ENCODE measurements at places on chromosomes 3 and 15.

- DNase-seq = peak; percentile 77
Measured at GRCh38 chr3:59480486-59480995, 430.7 kb upstream of the CFAP20DC start.

DNA sequence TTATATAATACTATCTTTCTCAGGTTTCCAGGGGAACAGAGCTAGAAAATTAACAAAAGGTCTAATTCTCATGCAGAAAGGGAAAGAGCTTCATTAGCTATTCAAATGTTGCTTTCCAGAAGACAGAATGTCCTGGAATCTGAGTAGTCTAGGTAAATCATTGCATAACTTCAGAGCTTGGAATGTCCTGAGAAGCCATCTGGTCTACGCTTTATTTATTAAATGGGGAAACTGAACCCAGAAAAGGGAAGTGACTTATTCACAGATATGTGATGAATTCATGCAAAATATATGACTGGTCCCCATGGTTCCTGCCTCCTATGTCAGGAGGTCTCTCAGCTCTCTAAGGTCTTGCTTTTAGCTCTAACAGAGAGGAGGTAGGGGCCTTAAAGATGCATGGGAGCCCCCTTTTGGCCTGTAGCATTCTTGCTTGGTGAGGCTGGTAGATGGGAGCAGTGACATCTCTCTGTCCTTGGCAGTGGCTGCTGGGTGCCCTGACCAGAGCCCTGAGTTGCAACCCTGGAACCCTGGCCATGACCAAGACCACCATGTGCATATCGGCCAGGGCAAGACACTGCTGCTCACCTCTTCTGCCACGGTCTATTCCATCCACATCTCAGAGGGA is 99.2 kb downstream of the CEMIP start:
- DNase-seq = no peak

DNA sequence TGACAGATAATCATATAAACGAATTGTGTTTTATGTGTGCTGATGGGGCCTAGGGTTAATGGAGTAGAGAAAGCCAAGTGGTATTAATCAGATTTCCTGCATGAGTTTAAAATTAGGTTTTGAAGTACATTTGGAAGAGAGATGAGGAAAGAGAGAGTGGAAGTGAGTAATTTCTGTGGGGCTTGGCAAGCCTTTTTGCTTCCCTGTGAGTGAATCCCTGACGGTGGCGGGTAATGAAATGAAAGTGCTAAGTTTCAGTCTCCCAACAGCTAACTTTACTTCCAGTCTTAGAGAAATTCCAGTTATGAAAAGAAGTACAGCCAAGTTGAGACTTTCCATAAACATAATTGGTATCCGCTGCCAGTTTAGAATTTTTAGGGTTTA is 139.4 kb downstream of the BBX start:
- DNase-seq = peak; percentile 69

GRCh38 chr3:132253262-132253878 is 63.8 kb upstream of the ACP3 start:
- peak; percentile 64 for DNase-seq

- no peak for DNase-seq
Measured at GRCh38 chr3:169478566-169479313, 184.8 kb downstream of the MECOM start.

DNA sequence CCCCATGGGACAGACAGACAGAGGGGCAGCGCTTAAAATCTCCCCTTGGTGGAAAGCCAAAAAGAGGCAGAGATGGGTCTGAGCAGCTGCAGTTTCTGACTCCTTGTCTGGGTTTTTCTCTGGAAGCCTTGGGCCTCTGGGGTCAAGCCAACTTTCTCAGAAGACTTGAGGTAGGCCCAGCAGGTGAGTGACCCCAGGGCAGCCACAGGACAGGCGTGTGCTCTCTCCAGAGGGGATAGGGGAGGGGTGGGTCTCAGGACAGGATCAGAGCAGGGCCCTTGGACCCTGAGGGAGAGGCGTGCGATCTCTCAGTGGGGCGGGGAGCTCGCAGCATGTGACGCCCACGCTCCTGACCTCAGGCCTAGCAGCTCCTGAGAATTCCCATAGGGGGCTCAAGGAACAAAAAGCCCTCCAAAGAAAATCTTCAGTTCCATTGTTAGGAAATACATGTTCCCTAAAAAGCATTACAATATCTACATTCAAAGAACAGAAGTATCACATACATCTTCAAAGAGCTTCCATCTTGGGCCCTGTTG is 34.6 kb upstream of the DUSP7 start:
- peak; percentile 17 for DNase-seq

GRCh38 chr3:133413161-133414020 is 13.5 kb downstream of the BFSP2 start:
- peak; percentile 21 for DNase-seq

GRCh38 chr15:79475306-79475705 is 43.2 kb downstream of the MINAR1 start:
- DNase-seq = peak; percentile 33

GRCh38 chr15:68419301-68420175 is 12.4 kb downstream of the ITGA11 start:
- DNase-seq = no peak

- no peak for DNase-seq
Measured at GRCh38 chr3:50539356-50540286, 27.9 kb downstream of the C3orf18 start.

- DNase-seq = no peak
Measured at GRCh38 chr15:49314716-49315115, 108.3 kb upstream of the FGF7 start.

DNA sequence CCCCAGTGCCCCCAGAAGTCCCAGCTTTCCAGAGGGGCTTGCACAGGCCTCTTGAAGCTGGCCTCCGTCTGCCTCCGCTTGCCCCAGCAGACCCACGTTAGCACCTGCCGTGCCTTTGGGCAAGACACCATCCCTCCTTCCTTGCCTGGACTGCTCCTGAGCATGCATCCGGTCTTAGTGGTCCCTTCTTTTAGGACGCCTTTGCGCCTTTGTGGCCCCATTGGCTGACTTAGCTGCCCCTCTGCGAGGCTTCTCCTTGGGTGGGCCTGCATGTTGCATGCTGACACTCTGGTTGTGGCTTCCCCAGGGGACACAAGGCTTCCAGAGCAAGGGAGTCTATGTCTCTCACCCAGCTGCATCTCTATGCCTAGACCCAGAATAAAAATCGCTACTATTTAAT is 56.6 kb downstream of the RHCG start:
- no peak for DNase-seq

GRCh38 chr15:48469681-48470080 is 138.5 kb downstream of the DUT start:
- peak; percentile 33 for DNase-seq

DNA sequence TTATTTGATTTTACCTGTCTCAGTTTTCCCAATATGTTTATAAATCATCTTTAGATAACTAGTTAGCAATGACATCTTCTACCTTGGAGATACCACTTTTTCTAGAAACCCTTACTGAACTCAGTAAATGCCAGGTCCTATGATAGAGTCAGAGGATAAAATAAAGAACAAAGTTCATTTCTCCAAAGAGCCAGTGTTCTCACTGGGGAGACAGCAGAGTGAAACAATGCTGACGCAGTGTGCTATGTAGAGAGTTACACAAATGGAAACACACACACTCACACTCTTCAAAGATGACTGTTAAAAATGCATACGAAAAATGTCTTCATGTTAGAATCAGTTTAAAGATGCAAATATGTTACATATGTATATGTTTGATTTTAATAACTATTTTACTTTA is 111.3 kb downstream of the PIK3R4 start:
- DNase-seq = no peak

- no peak for DNase-seq
Measured at GRCh38 chr15:40043927-40044716, 5.1 kb upstream of the SRP14 start.

- DNase-seq = no peak
Measured at GRCh38 chr15:67777773-67778172, 47.5 kb upstream of the SKOR1 start.

DNA sequence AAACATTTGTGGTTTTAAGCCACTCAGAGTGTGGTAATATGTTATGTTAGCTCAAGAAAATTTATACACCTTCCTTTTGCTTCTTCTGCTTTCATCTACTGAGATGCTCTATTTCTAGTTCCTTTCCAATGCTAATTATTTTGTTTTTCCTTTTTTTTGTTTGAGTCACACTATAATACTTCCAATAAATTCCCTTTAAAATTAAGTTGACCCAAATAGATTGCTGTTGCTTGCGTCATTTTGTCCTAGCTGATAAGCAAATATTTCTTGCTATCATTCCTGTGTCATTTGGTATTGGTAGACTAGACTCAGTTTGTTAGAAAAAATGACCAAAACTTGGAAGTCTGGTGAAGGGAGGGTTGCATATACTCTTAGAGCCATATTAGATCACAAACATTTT is 437.0 kb upstream of the CNTN6 start:
- DNase-seq = no peak

DNA sequence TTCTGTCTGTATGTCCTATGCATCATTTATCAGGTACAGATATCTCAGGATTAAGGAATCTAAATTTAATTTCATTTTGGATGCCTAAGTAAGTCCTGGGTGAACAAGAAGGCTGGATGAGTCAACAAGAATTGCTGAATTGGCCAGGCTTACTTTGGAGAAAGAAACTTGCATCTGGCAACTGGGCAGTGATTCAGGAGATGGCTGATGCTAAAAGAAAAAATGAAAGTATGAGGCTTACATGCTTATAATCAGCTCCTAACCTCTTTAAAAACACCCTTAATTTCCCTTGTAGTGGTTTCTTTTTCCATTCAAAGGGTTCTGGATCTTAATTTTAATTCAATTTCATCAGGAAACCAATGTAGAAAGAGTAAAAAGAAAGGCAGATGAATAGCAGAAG is 228.8 kb upstream of the PEX5L start:
- DNase-seq = peak; percentile 35

DNA sequence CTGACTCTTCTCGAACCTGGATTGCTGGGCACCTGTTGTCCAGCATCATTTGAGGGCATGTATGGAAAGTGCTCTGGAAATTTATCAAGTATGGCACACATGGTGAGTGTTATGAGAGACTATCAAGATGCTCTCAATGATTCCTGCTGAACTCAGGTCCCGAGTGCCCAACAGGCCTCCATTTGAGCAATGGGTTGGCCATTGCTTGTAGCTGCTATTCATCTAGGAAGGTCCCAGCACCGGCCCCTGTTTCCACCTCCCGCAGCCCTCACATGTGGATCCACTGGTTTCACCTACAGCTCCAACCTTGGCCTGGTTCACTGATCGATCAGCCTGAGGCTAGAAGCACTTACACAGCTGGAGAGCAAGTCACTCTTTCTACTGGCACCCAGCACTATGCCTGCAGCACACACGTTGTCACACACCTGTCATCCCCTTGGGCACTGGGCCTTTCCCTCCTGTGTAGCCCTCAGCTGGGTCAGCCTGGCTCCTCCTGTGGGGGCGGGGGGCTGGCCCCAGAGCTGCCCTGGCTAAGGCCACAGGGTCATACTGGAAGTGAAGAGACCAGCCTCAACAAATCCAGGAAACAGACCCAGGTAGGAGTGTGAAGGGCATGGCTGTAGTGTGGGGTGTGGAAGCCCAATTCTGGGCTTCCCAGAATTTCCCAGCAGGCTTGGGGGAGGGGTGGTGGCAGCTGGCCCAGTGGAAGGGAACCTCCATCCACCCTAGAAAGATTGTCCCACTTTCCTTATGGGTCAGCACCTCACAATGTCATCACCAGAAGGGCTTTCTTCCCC is 41.7 kb upstream of the SMAD3 start:
- no peak for DNase-seq

DNA sequence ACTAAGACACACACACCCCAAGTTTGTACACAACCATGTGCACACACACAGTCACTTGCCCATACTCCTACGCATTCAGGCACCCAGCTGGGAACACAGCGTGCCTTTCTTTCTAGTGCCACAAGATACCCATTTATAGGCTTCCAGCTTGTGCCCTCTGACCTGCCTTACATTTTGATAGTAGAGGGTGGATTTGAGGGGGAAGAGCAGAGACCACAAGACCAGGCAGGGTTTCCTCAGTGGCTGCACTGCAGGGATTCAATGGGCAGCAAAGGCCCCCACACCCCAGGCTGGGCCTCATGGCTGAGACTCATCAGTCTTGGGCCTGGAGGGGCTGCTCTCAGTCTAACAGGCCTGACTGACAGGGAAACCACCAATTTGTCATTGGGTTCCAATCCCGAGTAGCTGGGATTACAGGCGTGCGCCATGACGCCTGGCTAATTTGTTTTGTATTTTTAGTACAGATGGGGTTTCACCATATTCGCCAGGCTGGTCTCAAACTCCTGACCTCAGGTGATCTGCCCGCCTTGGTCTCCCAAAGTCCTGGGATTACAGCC is 18.8 kb upstream of the ANKDD1A start:
- no peak for DNase-seq

- no peak for DNase-seq
Measured at GRCh38 chr3:81952141-81952540, 190.7 kb upstream of the GBE1 start.

DNA sequence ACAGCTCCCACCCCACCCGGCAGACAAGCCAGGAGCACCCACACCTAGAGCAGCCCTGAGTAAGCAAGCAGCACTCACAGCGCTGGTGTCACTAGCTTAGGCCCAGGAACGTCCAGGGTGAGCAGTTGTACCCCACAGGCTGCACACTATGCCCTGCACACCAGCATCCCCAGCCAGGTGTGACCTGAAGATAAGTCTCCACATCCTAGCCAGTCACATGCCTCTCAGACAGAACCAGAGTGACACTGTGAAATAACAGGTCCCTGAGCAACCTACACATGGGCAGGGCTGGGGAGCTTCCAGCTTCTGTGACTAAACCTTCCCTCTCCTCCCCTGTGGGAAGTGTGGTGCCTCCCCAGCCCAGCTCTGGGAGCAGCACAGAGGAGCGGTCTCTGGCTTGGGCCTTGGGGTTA is 253.6 kb downstream of the UACA start:
- DNase-seq = no peak

GRCh38 chr3:71784914-71785531 is at the start of gene PROK2:
Gene PROK2, minus strand, starts transcription at chr3:71785148. Its CDS starts 96 bp downstream, at chr3:71785052.
- peak; percentile 15 for DNase-seq
